Cardiac fibroblast (primary cell): ENCODE measurements at places on chromosomes 13 and 19.
A peak's percentile ranks its signal among the peaks of the same experiment; 100 is the strongest.

GRCh38 chr19:51338563-51339312, 3.2 kb downstream of the VSIG10L start:
- peak; percentile 82 for DNase-seq

DNA sequence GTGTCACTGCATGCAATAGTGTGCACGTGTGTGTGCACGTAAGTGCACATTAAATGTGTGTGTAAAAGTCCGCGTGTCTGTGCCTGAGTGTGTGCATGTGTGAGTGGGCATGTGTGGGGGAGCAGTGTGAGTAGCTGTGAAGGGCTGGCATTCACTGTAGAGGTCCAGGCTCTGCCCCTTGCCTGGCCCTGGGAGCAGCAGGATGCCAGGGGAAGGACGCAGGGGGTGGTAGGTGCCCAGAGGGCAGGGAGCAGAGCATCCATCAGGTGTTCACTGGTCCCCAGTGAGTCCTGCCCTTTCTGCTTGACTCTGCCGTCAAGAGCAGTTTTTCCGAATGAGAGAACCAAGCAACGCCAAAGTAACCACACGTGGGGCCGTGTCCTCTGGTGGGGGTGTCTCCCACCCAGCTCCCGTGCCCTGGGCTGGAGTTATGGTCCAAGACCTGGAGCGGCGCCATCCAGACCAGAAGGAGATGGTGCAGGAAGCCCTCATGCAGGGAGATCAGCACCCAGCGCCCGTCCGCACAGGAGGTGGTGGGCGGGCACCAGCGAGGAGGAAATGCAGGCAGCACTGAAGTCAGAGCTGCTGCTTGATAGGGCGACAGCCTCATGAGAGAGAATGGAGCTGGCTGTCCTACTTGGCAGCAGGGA, 68.5 kb downstream of the TEX29 start:
- no peak for DNase-seq

DNA sequence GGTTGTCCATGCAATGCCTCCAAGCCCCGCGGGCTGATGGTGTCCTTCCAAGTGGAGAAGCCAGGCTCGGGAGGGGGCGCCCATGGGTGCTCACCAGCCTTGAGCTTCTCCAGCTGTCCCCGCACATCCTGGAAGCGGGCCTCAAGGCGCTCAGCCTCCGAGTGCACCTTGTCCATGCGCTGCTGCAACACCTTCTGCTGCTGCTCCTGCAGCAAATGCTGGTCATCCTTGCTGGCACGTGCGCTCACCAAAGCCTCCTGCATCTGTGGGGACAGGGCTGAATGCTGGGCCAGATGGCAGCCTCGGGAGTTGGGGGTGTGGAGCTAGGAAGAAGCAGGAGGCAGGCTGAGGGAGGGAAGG, 22.8 kb upstream of the EMP3 start:
- no peak for DNase-seq

- DNase-seq = no peak
These were observed 140.7 kb upstream of the RFC3 start for GRCh38 chr13:33677215-33677614.

GRCh38 chr19:13848798-13849676, 27.9 kb upstream of the NANOS3 start:
- DNase-seq = no peak

DNA sequence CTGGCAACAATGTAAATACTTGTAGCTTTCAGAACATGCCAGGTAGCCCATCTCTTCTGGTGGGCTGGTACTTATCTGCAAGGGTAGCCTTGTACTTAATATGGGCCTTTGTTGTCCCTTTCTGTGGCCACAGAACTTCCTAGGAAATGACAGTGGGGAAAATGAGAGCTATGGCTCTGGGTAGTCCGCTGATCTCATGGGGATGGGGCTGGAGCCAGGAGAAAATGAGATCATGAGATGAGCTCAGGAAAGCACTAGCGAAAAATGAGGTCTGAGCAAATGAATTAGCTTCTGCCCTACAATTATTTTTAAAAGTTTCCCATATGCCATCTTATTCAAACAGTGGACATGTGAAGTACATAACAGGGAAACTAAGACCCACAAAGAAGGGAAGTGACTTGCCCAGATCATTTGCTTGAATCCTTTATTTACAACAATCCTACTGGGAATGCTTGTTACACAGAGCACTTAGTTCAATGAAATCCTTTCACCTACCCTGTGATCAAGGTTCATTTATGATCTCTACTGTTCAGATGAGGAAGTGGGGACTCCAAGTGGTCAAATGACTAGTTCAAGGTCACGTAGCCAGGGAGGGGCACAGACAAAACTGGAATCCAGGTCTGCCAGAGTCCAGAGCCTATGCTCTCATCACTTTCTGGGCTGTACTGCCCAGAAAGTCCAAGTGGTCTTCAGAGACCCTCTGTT, 87.1 kb downstream of the PTPRS start:
- no peak for DNase-seq

DNA sequence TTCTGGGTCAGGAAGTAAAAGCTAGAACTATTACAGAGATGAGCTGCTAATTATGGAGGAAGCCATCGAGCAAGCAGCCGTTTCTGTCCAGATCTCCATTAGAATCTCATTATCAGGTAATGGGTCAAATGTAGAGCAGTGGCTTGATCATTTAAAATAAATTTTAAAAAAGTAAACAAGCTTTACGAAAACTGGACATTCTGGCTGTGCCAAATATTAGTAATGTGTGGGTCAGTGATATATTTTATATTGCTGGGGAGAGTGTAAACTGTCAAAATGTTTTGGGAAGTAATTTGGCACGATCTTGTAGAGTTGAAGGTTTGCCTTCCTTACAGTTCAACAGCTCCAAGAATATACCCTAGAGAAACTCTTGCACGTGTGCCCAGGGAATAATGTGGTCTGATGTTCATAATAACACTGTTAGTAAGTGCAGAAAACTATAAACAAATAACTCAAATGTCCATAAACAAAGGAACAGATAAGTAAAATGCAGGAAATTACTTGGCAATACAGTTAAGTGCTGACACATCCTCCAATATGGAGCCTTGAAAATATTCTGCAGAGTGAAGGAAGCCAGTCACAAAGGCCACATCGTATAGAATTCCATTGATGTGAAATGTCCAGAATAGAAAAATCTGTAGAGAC, 127.2 kb upstream of the UBL3 start:
- no peak for DNase-seq

DNA sequence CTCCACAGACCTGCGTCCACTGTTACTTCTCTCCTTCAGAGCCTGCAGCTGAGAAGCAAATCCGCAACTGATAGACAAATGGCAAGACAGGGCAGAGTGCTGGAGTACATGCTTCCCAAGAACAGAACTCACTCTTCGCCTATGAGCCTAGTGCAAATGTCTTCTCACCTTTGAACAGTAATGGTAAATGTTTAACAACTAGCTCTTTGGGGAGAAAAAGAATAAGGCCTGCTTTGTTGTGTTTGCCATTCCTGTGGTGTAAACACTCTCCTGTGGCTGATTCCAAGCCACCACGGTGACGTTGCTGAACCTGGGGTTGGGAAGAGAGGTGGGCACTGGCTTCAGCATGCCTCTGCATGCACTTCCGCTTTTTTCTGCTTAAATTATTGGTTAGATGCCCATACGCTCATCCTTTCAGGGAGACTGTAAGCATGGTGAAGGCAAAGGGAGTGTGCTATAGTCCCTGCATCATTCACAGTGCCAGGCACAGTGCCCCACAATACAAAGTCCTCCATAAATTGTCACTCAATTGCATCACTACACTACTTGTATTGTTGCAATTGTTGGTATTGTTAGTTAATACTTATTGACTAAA, 28.1 kb upstream of the GTF3A start:
- DNase-seq = no peak

DNA sequence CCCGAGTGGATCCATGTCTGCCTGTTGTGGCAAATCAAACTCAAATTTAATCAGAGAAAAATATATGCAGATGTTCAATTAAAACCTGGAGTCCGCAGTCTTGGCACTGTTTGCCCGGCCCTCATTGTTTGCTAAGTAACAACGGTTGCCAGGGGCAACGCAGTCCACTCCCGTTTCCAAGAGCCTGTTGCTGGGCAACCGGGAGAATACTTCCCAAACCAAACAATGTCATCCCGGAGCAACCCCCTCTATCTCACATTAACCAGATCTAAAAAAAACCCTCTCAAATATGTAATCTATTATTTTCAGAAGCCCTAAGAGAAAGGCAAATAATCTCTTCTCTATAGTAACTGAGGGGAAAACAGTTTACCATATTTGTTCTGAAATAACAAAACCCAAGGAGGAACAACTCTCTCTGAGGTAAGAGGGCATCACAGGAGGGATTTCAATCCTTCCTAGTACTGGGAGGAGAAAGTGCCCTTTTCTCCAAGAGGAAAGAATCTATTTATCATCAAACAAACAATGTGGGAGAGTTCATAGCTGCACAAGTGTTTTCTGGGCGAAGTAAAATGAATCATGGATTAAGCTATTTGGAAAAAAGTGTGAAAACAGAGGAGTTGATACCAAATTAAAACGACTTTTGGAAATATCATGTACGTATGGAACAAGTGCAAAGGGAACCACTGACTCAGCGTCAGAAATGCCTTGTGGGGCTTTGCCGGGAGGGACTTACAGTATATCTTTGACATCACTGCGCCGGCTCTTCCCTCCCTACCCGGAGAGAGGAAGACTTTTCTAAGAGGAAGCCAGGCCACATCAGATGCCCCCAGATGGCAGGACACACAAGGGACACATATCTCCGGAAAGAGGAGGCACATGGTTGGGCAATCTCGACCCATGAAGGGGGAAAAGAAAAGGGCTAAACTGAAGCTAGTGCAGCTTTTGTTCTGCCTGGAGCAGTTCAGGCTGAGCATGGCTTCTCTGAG, 43.3 kb downstream of the RFX2 start:
- DNase-seq = peak; percentile 99

DNA sequence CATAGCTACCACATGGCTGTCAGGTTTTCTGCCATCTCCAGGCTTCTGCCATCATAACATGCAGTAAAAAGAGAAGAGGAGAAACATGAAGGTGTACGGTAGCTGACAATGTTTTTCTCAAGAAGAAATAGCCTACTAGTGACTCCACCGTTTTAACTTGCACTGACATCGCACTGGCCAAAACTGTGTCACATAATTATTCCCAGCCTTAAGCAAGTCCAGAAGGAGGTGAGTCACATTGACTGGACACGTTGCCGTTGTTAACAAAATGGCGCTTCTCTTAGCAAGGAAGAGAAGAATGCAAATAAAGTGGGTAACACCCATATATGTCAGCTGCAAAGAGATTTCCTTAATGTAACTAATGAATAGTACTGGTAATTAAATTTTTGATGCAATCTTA, 810.4 kb upstream of the SLC10A2 start:
- no peak for DNase-seq

- DNase-seq = no peak
These were observed 73.3 kb upstream of the ATXN8OS start for GRCh38 chr13:70034286-70034685.

- no peak for DNase-seq
These were observed 14.4 kb downstream of the RGCC start for GRCh38 chr13:41471785-41472184.

DNA sequence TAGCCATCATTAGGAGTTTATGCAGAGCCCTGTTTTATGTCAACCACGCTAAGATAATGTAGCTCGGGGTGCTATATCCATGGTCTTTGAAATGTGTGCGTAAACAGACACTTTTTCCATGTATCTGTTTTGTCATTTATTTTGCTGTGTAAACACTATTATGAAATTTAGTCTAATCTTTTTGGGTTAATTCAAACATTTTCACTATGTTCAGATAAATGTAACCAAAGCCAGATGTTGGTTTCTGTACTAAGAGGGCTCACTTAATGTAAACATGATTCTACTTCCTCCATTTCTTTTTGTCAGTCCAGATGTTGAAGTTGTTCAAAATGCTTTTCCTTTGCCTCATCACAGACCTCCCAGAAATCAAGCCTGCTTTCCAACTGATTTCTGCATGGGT, 499.5 kb upstream of the GPC6 start:
- no peak for DNase-seq

DNA sequence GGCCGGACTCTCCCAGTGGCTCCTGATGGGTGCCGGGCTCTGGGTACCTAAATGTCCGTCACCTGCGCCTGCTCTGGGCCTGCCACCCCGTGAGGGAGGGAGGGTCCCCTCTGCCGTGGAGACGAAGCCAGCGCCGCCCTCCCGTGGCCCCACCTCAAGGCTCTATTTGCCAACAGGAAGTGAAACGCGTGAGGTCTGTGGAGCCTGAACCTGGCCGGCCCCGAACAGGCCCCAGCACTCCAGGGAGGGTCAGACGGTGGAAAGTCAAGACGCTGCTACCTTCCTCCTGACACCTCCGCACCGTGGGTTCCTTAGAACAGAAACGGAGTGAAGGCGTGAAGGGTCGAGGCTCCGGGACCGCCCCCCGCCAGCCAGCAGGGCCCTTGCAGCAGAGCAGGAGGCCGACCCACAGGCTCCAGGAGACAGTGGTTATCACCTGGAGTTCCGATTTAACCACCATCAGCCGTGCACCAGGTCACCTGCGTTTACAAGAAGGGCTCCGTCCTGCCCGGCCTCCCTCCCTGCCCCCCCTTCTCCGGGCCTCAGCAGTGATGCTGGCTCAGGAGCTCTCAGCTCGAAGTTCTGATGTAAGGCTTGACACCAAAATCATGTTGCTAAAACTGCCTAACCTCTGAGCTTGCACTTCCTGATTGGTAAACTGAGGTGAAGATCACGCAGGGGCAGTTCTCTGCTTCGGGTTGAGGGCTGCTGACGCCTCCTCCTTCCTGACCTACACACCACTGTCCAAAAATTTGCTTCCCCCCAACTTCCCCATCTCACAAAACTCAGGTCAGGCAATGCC, 50.9 kb upstream of the C13orf46 start:
- DNase-seq = no peak

GRCh38 chr13:113907635-113908617, 44.0 kb upstream of the GAS6 start:
- DNase-seq = peak; percentile 66

GRCh38 chr19:339262-339887, 5.2 kb downstream of the MIER2 start:
- peak; percentile 43 for DNase-seq

GRCh38 chr19:46049597-46049996, 8.8 kb upstream of the IGFL4 start:
- no peak for DNase-seq

GRCh38 chr19:49857061-49857837, 6.3 kb downstream of the PTOV1 start:
- no peak for DNase-seq

GRCh38 chr13:27442071-27442647, 8.2 kb downstream of the MTIF3 start:
- DNase-seq = no peak

GRCh38 chr13:24161010-24161775, 673 bp downstream of the SPATA13 start:
- no peak for DNase-seq

GRCh38 chr19:4197625-4198466, 15.4 kb downstream of the ANKRD24 start:
- DNase-seq = no peak

GRCh38 chr13:60288569-60288968, 108.5 kb upstream of the TDRD3 start:
- DNase-seq = no peak

GRCh38 chr19:14383661-14384555, 2.7 kb downstream of the ADGRE5 start:
- DNase-seq = peak; percentile 61

GRCh38 chr19:3359015-3359918, 7.1 kb upstream of the NFIC start:
- DNase-seq = no peak

- no peak for DNase-seq
These were observed 3.4 kb downstream of the C19orf12 start for GRCh38 chr19:29711584-29712132.
